ENCODE measurements at places on chromosomes 1 and 21. TPM values are rescaled to one million over a fixed set of nuclear protein-coding genes. Genes with fewer than 3 reads are reported as not detected.

TOMM20 gene
- total RNA-seq, result 309 TPM

GRCh38 chr1:74523873-74524480, 11.6 kb upstream of the LRRC53 start:
- DNase-seq, result no peak

PRELP gene
- not detected for total RNA-seq

GRCh38 chr1:23613191-23614031, 54.1 kb upstream of the ID3 start:
- DNase-seq, result no peak
